CD4-positive, alpha-beta T cell treated with Interleukin-17A for 1 hour (primary cell): ENCODE measurements at places on chromosomes 2 and 18.

DNA sequence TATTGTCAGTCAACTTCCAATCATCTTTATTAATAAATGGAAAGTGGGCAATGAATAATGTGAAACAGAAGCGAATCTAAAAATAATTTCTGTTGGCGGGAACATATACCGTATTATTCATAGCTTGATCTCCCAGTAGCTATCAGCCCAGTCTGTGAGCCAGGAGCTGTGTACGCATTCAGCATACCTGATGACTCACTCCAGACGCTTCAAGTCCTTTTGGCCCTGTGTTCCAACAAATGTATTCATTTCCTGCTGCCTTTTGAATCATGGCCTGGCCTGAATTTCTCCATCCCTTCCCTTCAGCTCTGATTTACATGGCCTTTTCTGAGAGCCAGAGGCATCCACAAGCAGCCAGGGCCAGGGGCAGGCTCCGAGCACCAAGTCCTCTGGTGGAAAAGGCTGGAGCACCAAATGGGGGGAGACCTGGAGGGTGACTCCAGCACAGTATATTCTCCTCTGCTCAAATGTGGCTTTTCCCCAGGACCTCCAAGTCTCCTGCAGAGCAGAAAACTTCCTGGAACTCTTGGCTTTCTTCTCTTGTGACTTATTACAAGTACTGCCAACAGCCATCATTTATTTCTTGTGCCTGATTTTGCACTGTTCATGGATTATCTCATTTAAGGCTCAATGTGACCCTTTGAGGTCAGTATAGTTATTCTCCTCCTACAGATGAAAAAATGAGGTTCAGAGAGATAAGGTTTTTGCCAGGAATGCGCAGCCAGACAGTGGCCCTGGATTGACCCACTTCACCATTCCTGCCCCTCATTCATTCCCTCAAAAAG is 108.7 kb downstream of the EN1 start:
- DNase-seq: no peak

DNA sequence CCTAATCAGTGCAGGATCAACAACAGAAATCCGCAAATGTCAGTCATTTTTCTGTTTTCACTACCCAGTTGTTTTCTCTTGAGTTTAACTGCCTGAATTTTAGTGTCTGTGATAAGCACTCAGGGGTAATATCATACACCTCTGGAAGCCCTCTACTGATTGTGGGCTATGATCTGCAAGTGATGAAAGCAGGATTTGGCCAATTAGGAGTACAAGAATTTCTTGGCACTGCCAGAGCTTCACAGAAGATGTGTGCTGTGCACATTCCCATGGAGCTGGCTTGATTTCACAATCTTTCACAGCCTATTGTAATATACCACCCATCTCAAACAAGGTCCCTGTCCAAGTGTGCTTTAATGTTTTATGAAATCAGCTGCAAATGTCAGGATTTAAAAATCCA is 27.3 kb upstream of the TDRD15 start:
- no peak for DNase-seq

DNA sequence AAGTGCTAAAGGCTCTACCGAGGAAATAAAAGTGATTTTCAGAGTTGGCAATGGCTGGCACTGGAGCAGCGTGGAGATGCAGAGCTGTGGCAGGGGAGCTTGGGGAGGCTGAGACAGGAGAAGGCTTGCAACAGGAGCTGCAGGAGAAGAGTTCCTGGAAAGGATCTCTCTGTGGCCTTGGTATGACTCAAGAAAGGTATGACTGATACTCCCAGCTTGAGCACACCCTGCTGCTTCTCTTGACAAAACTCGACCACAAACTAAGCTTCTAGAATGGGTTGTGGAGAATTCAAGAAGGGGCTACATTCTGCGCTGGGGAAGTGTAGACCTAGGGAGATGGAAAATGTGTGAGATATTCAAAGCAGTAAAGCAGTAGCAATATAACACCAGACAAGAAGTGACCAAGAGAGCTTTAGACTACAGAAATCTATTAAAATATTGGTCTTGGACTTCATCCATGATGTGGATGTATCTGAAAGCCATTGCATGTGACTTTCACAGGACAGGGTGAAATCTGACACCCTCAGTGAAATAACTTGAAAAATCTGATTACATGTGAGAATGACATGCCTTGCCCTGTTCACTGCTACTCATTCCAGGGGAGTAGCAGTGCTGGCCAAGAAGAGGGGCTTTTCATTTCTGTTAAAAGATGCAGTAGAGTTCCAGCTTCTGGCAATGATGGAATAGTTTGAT is 41.5 kb downstream of the SUCLG1 start:
- no peak for DNase-seq

DNA sequence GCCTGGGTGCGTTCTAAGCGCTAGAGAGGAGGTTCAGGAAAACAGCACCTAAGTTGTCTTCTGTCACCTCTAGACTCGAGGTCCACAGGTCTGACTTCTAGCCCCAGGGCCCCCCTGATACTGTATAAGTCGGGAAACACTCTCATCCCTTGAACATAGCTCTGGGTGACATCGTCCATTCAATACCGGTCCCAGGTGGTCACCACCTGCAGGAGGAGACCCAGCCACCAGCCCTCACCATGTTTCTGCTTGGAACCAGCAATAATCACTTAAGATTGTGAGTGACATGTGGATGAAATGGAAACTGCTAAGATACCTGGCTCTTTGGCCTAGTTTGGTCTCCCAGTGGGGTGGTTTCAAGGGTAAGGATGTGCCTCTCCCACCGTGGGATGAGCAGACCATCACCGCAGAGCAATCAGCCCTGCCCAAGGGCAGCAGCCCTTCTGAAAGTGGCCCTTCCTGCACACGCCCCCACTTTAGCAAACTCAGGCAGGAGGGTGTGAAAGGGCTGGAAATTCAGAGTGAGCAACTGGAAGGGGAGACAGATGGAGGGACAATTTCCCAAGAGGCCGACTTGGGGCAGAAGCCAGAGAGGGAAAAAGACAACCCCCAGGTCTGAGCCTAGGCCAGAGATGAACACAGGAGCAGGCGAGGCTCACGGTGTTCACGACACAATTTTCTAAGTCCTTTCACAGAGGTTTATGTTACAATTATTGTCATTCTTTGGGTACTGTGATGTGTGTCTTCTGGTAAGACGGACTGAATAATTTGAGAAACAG is 95.2 kb downstream of the ZNF516 start:
- no peak for DNase-seq

DNA sequence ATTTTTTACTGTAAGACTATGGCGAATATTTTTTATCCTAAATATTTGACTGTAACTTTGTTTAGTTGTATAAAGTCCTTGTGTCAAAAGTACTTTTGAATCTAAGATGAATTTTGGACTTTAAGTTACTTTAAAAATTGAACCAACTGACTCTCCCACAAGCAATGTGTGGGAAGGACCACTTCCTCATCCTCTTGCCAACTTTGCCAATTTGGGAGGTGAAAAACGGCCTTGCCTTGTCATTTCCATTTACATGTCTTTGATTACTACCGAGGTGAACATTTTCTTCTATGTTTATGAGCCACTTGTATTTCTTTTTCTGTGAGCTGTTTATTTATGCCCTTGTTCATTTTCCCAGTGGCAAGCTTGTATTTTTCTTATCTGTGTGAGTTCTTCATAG is 12.8 kb upstream of the MSGN1 start:
- no peak for DNase-seq

DNA sequence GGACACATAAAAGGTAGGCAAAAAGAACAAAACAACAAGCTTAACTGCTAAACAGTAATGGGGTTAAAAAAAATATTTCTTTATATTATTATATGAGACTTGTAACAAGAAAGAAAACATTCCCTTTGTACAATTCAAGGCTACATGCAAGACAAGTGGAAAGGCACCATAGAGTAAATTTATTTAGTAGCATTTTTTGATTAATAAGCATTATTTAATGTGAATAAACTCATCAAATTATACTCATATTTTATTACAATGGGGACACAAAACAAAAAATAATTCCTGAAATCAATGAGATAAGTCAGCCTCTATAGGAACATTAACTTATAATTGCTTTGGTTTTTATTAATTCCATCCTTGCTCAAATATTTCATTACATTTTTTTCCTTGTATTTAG is 809.2 kb downstream of the ERBB4 start:
- no peak for DNase-seq
